ENCODE measurements at places on chromosomes 5 and 9. TPM values are rescaled to one million over a fixed set of nuclear protein-coding genes. Genes with fewer than 3 reads are reported as not detected.
A peak's percentile ranks its signal among the peaks of the same experiment; 100 is the strongest.

GRCh38 chr5:431001-431710, 11.8 kb upstream of the EXOC3 start:
- DNase-seq = peak; percentile 84

DNA sequence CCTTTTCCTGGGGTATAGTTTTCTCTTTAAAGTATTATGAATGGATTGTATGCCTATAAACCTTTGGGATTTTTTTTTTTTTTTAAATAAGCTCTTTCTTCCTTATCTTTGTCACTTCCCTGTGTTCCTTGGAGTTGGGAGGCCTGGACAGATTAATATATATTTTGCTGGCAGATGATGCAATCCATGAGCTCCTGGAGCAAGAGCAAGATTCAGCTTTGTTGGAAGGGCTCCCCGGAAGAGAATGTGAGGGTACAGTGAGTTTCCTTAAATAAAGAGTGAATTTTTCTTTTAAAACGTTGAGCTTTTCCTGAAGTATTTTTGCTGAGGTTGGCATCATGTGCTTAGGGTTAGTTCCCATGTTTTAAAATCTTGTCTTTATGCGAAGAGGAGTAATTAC, 98.7 kb upstream of the SLC28A3 start:
- no peak for DNase-seq

The ACOT12 gene
- polyA plus RNA-seq = not detected

The GPR151 gene
- not detected for polyA plus RNA-seq

The FOXD4L3 gene
- polyA plus RNA-seq = not detected

The ZNF366 gene
- 2.4 TPM for polyA plus RNA-seq

DNA sequence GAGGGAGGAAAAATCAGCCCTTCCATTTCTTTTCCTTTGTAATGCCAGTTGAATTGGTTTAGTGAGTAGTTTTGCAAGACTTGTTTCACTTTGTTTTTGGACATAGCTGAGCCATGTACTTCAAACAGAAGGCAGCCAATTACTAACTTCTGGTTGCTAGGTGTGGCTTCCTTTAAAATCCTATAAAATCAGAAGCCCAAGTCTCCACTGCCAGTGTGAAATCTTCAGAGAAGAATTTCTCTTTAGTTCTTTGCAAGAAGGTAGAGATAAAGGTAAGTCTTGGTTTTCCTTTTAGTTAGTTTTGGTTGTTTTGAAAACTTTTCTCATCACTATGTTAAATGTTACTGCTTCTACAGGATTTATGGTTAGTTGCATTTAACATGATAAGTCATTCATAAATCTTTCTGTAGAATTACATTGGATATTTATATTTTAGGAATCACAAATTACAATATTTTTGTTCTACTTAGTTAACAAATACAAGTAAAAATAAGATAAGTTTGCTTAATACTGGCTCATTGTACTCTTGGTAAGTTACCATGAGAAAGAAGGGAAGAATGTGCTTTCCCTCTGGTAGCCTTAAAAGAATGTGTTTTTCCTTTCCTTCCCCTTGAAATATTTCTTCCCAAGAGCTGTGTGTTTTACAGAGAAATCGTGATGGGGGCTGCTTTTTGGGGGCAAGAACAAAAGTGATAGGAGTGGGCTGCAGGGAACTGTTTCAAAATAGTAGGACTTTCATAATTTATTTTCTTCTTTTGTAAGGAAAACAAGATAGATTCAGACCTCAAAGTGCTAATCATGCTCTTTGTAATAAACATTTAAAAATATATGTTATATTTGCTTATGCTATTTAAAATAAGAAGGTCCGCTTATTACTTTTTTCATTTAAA, at the start of gene ANXA1:
Gene ANXA1 (plus strand): TSS at position 213 of the 890 bp plus-strand sequence. CDS start 6,671 bp downstream, outside the sequence.
- no peak for DNase-seq

DNA sequence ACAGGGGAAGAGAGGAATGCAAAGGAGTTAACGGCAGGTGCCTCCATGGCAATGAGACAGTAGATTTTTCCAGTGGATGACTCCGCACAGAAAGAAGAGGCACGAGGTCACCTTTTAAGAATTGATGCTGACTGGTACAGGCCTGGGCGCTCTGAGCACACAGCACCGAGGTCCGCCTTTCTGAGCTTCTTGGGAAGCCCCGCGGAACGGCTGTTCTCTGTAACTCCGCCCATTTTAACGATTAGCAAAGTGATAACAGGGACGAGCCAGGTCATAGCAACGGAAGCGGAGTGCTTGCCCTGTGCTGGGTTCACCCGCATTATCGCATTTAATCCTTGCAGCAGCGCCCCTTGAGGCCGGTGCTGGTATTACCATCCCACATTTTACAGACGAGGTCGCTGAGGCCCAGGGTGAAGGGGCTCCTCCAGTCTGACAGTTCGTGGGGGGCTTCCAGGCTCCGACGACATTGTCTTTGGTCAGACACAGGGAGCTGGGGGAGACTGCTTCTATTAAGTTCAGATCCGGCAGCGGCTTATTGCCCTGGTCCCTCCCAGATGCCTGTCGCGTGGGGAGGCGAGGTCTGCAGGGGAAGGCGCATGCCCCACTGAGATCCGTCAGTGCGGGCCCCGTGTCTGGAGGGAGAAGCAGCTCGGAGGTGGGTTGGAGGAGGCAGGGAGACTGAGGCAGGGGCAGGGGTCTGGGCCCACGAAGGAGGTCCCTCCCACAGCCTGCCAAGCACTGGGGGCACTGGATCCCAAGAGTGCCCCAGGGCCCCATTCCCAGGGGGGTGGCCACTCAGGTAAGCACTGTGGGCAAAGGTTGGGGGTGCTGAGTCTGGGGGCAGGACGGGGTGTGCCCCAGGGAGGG, 22.3 kb upstream of the HMCN2 start:
- DNase-seq = peak; percentile 63

- no peak for DNase-seq
Observed at GRCh38 chr9:4654084-4654483, 8.0 kb upstream of the PLPP6 start.

DNA sequence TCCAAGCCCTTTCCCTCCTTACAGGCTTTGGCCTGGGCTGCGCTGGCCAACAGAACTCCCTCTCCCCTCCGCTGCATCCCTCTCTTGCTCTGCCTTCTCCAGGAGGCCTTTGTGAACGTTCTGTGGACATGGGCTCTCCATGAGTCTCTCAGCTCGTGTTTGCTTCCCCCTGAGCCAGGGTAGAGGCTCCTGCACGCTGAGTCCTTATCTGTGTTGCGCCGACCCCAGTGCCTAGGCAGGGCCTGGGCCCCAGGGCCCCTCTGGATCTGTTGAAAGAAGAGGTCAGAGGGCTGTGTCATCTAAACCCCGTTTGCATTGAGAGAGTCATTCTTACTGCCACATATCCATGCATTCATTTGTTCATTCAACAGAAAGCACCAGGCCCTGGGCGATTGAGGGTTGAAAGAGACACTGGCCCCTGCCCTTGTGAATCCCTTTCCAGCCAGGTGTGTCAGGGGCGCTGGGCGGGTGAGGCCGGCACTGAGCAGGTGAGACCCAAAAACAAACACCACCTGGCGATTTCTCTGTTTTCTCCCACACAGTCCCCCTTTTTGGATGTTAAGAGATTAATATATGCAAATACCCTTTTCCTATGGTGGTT, 111.2 kb upstream of the IER5L start:
- no peak for DNase-seq

GRCh38 chr9:3006851-3007250, 163.0 kb upstream of the PUM3 start:
- no peak for DNase-seq

GRCh38 chr5:172447646-172448365, 6.5 kb downstream of the SH3PXD2B start:
- DNase-seq = no peak

DNA sequence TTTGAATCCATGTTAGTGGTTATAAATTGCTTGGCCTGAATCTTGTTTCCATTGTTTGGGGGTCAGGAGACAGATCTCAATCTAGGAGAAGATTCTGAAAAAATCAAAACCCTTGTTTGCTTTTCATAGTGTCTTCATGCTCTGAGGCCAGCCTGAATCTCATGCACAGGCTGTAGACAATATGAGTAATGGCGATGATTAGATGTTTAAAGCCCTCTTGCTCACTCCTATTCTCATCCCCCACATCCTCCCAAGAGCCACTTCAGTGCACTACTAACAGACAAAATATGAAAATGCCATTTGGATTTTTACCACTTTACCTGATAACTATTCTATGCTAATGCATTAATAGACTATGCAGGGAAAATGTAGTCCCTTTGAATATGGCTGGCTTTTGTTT, 129.4 kb downstream of the NUDT12 start:
- no peak for DNase-seq
